ENCODE measurements at places on chromosomes 3 and 15.

GRCh38 chr3:139985576-139985975 is 50.6 kb downstream of the CLSTN2 start:
- no peak for DNase-seq

DNA sequence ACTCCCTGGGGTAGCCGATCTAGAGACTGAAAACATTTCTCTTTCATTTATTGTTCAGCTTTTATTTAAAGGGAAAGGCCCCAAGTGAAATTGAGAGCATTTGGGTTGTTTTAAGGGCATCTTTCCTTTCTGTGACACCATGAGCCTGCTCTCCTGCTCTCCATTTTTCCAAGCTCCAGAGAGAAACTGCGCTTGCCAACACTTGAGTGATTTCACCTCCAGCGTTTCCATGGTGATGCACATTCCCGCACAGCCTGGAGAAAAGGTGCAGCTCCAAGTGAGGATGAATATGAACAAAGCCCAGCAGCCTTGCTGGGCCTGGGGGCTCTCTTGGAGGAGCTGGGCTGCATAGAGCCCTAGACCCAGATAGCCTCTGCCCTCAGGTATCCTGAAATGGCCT is 159.2 kb upstream of the PPP2R3A start:
- no peak for DNase-seq

DNA sequence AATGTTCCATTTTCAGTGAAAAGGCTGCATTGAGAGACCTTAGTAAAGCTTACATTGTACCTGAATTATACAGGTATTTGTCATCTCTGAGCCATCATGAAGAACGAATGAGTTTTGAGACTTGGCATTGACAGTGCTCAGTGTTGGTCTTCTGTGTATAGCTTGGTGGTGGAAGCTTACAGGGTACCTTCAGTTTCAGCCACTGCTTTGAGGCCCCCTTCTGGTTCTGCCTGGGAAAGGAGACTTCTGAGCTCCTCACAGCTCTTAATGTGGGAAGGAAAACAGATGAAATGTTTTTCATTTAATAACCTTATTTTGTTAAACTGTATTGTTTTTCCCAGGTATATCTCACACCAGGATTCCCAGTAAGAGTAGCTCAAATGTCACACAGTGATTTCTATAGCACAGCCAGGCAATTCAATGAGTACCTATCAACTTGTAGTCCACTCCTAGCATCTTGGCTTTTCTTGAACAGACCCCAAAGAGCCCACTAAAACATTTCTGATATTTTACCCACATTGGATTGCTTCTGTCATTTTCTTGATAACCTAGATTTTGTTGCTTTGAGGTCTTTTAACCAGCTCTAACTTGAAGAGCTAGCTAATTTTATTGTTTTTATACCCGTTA is 5.6 kb downstream of the SERPINI1 start:
- DNase-seq, result peak; percentile 76

DNA sequence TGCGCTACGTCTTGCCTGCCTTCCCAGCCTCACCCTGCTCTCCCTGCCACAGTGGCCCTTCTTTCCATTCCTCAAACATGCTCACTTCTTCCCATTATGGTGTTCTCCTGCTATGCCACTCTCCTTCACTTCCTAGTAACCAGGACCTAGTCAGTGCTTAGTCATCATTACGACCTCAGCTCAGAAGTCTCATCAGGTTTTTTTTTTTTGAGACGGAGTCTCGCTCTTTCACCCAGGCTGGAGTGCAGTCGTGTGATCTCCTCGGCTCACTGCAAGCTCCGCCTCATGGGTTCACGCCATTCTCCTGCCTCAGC is 149.5 kb downstream of the GREM1 start:
- DNase-seq, result no peak

DNA sequence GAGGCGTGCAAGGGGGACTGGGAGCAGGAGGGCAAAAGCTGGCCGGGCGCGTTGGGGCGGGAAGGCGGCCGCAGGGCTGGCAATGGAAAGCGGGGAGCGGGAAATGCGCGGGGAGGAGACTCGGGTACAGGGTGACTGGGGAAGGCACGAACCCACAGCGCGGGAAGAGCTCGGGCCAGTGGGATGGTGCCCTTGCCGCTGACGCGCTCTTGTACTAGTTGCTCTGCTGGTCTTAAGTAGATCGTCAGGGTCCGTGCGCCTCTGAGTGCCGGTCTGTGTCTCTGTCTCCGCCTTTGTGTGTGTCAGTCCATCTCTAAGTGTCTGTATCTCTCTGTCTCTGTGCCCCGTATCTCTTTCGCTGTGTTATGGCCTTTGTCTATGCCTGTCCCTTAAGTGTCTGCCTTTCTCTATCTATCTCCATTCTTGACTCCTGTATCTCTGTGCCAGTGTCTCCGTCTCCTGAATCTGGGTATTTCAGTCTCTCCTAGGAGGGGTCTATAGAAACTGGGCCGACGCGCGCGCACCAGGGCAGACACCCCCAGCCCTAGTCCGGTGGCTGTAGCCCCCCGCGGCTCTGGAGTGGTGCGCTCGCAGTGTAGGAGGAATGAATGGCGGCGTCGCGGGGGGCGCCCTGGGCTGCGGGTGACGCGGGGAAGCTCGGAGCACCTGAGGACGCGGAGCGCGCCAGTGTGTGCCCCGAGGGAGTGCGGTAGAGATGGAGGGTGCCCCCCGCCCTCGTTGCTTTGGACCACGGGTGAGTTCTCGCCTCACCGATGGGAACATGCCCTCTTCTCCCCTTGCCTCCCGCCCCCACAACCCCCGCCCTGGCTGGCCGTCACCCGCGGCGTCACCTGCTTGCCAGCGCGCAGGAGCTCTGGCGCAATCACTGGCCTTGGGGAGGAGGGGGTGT is 756 bp upstream of the CAMK2N2 start:
- DNase-seq, result no peak

GRCh38 chr3:195160908-195161434 is 110.0 kb downstream of the XXYLT1 start:
- DNase-seq, result no peak

GRCh38 chr3:73461547-73461946 is 163.2 kb downstream of the PDZRN3 start:
- no peak for DNase-seq

GRCh38 chr3:10890665-10891064 is 74.6 kb downstream of the SLC6A11 start:
- DNase-seq, result no peak

All from hematopoietic multipotent progenitor cell treated with erythropoietin and hydrocortisone succinate and interleukin-3 and kit ligand, for 17 days (in vitro differentiated cells).